ENCODE measurements at places on chromosomes 11 and 22. TPM values are rescaled to one million over a fixed set of nuclear protein-coding genes. Genes with fewer than 3 reads are reported as not detected.

- no peaks in the 10 kb centered on the region for H3K4me1 ChIP-seq
- no peak for DNase-seq
- H3K4me3 ChIP-seq = no peak overlapping the region
Measured at GRCh38 chr22:27004434-27004833, 347.0 kb downstream of the MIAT start.

- DNase-seq = peak; percentile 69
- H3K4me3 ChIP-seq = no peak overlapping the region
- peaks cover 17% of the 10 kb centered on the region for H3K4me1 ChIP-seq
Measured at GRCh38 chr22:30206944-30207343, 39.6 kb downstream of the LIF start.

GRCh38 chr11:65218446-65218845 lies 36.7 kb downstream of the CAPN1 start:
- no peak overlapping the region for H3K4me3 ChIP-seq
- H3K36me3 ChIP-seq = no peaks in the 10 kb centered on the region
- H3K27ac ChIP-seq = no peak overlapping the region
- H3K27me3 ChIP-seq = no peaks in the 10 kb centered on the region

GRCh38 chr11:64400102-64400501 lies 41.1 kb downstream of the RPS6KA4 start:
- H3K4me1 ChIP-seq = no peaks in the 10 kb centered on the region
- no peaks in the 10 kb centered on the region for H3K27me3 ChIP-seq
- no peak overlapping the region for H3K4me3 ChIP-seq
- DNase-seq = no peak
- H3K27ac ChIP-seq = no peak overlapping the region

DNA sequence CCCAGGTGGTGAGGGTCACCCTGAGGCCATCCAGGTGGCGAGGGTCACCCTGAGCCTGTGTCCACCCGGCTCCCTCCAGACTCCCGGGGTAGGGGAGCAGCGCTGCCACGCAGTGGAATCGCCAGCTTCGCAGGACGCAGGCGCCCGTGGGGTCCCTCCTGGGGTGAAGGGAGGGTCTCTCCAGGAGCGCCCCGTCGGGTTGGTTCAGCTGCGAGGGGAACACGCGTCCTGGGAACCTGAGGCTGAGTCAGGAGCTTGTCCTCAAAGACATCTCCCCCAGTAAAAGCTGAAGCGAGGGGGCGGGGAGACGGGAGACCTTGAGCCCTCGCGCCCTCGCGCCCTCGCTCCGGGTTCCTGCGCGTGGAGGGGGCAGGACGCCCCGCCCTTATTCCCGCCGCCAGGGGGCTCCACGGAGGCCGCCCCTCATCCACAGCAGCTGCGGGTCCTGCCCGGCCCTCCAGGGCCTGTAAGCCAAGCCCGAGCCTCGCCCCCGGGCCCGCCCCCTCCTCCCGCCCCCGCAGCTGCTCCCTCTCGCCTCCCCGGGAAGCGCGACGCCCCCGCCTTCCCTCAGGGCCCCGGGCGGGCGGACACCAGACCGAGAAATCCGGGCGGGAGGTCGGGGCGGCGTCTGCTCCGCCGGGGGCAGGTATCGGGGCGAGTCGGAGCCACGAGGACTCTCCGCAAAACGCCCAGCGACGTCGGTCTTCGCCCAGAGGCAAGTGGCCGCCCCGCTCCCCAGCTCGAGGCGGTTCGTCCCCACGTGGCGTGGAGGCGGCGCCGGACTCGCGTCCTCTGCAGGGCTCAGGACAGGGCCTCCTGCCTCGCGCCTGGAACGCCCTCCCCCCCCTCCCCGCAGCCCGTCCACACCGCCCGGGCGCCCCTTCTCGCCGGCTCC lies 22.8 kb downstream of the PIM3 start:
- no peaks in the 10 kb centered on the region for H3K27me3 ChIP-seq
- H3K27ac ChIP-seq = no peak overlapping the region
- peaks cover 5% of the 10 kb centered on the region for H3K4me1 ChIP-seq
- DNase-seq = peak; percentile 27

- H3K4me3 ChIP-seq = no peak overlapping the region
- no peaks in the 10 kb centered on the region for H3K36me3 ChIP-seq
- no peak overlapping the region for H3K27ac ChIP-seq
- DNase-seq = no peak
- H3K27me3 ChIP-seq = no peaks in the 10 kb centered on the region
- no peaks in the 10 kb centered on the region for H3K4me1 ChIP-seq
Measured at GRCh38 chr11:71086687-71087258, 165.6 kb downstream of the SHANK2 start.

DNA sequence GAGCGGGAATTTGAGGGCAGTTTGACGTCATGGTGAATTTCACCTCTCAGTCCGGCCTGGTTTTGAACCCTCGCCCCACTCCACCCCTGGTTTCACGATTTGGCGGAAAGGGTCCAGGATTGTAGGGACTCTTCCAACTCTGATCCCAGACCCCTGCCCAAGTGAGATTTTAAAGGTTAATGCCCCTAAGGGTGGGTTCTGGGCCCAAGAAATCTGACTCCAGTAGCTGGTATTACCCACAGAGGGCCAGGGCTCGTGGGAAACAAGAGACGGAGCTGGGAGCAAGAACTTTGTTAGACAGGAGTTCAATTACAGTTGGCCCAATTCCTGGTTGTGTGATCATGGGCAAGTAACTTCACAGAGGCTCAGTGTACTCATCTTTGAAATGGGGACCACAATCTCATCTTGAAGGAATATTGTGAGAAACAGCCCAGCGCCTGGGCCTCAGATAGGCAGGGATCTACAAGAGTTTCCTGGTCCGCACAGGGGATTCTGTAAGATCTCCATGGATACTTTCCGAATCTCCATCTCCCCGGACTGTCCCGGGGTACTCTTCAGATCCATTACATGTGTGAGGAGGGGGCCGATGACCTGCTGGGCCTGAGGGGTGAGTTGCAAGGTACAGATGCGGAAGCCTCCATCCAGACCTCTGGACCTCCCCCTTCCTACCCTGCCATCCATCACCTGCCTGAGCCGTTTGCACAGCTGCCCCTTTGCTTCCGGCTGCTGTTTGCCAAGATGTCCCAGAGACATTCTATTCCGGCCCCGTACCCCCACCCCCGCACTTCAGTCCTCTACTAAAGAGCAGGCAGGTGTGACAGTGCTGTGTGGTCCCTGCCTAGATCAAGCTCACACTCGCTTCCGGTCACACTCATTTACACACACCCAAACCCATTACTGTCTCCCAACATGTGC lies 687 bp upstream of the CALCA start:
- no peak for DNase-seq
- H3K27me3 ChIP-seq = no peaks in the 10 kb centered on the region
- H3K27ac ChIP-seq = no peak overlapping the region

DNA sequence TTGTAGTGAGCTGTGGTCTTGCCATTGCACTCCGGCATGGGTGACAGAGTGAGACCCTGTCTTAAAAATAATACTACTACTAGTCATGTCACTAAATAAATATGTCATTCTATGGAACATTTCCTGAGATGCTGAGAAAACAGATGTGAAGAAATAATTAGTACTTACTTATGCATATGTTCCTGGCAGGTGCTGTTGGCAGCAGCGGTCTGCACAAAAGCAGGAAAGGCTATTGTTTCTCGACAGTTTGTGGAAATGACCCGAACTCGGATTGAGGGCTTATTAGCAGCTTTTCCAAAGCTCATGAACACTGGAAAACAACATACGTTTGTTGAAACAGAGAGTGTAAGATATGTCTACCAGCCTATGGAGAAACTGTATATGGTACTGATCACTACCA lies 8.8 kb downstream of the ARCN1 start:
- H3K4me3 ChIP-seq = no peak overlapping the region
- no peaks in the 10 kb centered on the region for H3K27me3 ChIP-seq
- H3K27ac ChIP-seq = peak overlapping the region; percentile 50
- no peak for DNase-seq
- H3K4me1 ChIP-seq = peaks cover 5% of the 10 kb centered on the region
- no peaks in the 10 kb centered on the region for H3K36me3 ChIP-seq

Gene KCNC1
- total RNA-seq = not detected

DNA sequence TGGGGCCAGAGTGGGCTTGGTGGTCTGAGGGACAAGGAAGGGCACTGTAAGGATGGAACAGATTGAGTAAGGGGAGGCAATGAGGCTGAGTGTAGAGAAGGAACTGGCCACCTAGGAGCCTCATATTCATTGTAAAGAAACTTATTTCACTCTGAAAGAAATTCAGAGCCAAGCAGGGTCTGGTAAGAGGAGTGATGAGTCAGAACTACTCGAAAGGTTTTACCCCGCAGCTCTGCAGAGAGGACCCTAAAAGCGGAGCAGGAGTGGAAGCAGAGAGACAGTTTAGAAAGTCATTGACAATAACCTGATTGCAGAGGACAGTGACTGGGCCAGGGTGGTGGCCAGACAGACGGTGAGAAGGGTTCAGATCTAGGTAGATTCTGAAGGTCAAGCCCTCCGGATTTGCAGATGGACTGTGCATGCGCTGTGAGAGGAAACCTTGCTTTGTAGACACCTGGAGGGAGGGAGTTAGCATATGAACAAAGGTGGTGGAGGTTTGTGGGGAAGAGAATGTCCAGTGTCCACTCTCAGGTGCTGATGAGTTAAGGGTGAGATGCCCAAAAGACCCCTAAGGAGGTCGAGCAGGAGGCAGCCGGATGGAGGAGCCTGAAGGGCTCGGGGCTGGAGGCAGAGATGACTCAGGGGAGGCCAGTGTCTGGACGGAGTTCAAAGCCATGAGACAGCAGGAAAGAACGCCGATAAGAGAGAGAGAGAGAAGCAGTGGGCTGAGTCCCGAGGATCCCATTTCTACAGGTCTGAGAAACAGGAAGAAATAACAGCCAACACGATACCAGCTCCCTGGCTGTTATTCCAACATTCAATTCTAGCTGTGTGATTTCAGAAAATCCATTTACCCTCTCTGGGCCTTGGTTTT lies 546.0 kb downstream of the BRD1 start:
- DNase-seq = no peak
- H3K4me1 ChIP-seq = no peaks in the 10 kb centered on the region
- H3K36me3 ChIP-seq = no peaks in the 10 kb centered on the region
- no peak overlapping the region for H3K4me3 ChIP-seq
- H3K27me3 ChIP-seq = no peaks in the 10 kb centered on the region
- H3K27ac ChIP-seq = no peak overlapping the region

DNA sequence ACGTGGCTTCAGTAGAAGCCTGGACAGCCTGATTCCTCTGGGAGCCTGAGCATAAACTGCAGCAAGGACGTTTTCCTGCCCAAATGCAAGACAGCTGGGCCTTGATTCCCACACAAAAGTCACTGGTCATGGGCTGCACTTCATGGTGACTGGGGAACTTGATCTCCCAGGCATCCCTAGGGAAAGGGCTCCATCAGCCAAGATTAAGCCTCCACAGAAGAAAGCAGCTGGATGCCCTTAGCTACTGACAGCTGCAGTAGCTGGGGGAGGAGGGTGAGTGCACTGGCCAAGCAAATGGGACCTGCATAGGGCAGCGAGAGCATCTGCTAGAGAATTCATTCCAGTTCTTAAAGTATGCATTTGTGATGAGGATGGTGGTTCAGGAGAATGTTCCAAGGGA lies 267.4 kb upstream of the ISX start:
- H3K4me1 ChIP-seq = no peaks in the 10 kb centered on the region
- DNase-seq = no peak
- no peak overlapping the region for H3K4me3 ChIP-seq
- H3K27ac ChIP-seq = no peak overlapping the region

Gene SCGB2A2
- total RNA-seq = not detected

DNA sequence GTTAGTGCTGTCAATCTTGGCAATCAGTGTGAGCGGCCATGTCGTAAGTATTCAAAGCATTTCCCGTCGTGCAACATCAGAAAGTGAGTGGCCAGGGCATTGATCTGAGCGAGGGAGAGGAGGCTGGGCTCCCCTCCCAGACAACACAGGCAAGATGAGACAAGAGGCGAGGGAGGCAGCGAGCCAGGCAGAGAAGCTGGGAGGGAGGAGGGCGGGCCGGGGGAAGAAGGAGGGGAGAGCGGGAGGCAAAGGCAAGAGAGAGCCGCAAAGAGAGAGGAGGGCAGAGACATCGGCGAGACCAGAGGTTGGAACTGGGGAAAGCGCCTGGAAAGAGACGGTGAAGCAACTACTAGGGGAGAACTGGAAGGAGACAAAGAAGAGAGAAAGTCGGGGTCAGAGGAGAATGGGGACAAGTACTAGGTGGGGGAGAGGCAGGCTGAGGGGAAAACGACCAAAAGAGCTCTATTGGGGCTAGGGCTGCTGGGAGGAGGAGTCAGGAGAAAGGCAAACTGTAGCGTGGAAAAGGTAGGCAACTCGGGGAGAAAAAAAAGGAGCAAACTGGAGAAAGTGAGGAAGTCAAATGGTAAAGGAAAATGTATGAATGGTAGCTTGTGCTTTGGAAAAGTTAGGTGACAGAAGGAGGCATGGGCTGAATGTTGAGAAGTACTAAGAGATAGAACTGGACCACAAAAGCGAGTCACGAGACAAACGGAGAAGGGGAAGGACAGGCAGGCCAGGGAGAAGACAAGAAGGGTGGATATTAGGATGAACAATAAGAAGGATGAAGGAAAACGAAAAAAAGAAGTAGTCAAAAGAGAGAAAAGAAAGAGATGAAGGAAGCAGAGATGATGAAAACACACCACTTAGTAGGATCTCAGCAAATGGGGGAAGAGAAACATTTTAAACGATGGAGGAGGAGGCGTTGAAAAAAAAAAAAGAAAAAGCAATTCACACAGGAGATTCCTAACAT lies 130.5 kb upstream of the C11orf58 start:
- no peaks in the 10 kb centered on the region for H3K4me1 ChIP-seq
- peak overlapping the region; percentile 31 for H3K4me3 ChIP-seq
- peaks cover 48% of the 10 kb centered on the region for H3K27me3 ChIP-seq
- H3K27ac ChIP-seq = peak overlapping the region; percentile 65

Gene BACE1-AS
- 5.0 TPM for total RNA-seq

DNA sequence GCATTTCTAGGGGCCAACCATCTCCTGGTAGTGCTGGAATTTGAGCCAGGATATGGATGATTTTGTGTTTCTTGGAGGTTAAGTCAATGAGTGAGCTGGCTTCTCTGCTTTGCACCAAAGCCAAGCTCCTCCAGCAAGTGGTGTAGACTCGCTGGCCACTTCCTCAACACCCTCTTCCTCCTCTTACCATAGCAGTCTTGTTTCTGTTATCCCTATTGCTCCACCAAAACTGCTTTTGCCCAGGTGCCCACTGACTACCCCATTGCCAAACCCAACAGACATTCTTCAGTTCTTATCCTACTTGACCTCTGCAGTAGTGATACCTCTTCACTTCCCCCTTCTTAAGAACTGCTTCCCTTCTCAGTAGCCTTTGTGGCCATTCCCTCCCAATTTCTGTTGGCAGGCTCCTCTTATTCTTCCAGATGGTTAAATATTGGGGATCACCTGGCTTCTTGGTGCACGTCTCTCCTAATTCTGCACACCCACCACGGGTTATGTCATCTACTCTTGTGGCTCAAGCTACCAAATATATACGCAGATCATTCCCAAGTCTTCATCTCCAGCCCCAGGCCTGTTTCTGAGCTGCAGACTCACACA lies 7.0 kb upstream of the PRG2 start:
- DNase-seq = no peak
- no peaks in the 10 kb centered on the region for H3K27me3 ChIP-seq
- no peak overlapping the region for H3K4me3 ChIP-seq
- no peak overlapping the region for H3K27ac ChIP-seq
- no peaks in the 10 kb centered on the region for H3K36me3 ChIP-seq

GRCh38 chr11:16857186-16857585 lies 118.7 kb downstream of the C11orf58 start:
- no peaks in the 10 kb centered on the region for H3K27me3 ChIP-seq
- no peaks in the 10 kb centered on the region for H3K36me3 ChIP-seq
- no peak overlapping the region for H3K4me3 ChIP-seq
- no peak overlapping the region for H3K27ac ChIP-seq

Gene TECTA
- under 0.01 TPM for total RNA-seq

GRCh38 chr11:71286701-71287643 lies 34.6 kb upstream of the SHANK2 start:
- H3K36me3 ChIP-seq = no peaks in the 10 kb centered on the region
- no peak for DNase-seq
- no peaks in the 10 kb centered on the region for H3K4me1 ChIP-seq
- no peak overlapping the region for H3K27ac ChIP-seq
- H3K4me3 ChIP-seq = no peak overlapping the region
- H3K27me3 ChIP-seq = no peaks in the 10 kb centered on the region

Gene DNAJB7
- total RNA-seq = not detected

Data from uterus (tissue), 4 donors.